ENCODE measurements at places on chromosomes 7 and 10.

DNA sequence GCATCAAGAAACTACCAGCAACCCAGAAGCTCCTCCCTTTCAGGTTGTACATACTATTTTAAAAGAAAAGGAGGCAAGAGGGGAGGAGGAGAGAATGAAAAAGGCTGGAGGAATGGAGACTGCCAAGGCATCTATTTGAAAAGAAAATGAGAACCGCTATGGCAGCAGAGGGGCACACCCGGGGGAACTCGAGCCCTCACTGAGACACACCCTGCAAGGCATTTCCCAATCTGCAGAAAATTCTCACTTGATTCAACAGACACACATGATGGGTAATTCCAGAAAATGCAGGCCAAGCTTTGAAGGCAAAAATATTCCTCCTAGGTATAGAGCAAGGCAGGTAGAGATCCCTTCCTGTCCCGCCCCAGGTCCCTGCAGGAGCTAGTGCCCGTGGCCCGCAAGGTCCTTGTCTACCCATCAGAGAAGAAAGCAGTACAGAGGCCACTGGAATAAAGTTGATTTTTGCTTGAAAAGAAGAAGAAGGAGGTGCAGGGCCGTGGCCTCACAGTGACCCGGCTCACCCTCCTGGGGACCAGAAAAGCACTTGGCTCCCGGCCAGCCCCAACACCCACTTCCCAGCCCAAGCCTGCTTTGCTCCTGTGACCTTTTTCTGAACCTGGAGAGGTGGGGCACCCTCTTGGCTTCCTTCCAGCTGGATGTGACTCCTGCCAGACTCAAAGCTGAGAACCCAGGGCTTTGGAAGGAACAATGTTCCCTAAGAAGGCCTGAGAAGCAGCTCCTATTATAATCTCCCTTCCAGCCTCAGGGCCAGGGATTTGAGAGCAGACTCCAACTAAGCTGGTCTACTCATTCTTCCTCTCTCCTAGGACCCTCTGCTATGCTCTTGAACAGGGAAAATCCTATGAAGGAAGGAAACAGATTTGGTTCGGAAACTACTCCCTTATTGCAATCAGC is 6.2 kb upstream of the PIK3CG start:
- DNase-seq = no peak

DNA sequence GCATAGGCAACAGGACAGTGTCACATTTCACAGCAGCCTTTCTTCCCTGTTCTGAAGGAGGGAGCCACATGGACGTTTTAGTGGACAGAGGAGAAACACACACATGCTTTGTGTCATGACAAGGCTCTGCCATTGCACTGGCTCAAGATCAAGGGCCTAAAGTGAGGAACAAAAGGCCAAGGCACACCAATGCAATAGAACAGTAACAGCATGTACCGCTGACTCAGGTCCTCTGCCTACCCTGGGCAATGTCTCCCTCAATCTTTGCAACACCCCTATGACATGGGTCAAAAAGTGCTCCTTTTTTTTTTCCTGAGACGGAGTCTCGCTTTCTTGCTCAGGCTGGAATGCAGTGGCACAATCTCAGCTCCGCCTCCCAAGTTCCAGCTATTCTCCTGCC is 57.8 kb upstream of the SDK1 start:
- DNase-seq = no peak

GRCh38 chr10:55631071-55631654 is 729.9 kb downstream of the ZWINT start:
- DNase-seq = no peak

DNA sequence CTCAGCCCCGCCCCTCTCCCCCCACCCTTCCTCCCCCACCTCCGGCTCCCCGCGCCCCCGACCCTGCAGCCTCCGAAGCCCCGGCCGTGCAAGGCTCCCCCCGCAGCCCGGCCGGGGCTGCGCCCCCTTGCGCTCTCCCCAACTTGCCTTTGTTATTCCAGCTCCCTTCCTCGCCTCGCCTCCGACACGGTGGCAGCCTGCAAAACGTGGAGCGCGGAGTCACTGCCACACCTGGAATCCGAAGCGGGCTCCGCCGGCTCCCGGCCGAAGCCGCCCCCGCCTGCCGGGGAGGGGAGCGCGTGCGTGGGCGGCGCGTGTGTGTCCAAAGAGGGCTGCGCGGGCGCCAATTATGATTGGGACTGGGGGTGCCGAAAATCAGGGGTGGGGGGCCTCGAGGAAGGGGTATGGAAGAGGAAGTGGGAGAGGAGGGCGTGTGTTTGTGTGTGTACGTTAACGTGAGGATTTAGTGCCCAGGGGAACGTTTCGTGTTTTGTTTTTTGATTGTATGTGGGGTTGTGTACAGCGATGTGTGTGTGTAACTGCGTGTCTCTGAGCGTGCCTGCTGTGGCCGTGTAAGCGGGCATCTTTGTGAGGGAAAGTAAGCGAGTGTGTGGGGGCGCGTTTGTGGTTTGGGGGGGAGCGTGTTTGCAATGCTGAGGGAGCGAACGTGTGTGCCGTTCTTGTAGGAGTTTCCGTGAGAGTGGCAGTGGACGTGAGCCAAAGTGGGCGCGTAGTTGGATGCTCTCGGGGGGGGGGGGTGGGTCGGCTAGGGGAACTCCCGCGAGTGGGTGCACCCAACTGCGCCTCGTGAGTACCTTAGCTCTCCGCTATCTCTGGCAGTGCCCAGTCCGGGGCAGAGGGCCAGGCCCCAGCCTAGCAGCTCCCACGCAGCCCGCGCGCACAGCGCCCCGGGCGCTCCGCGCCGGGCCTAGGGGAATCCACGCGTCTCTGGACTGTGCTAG is 1.2 kb upstream of the ZMIZ1 start:
- DNase-seq = no peak

DNA sequence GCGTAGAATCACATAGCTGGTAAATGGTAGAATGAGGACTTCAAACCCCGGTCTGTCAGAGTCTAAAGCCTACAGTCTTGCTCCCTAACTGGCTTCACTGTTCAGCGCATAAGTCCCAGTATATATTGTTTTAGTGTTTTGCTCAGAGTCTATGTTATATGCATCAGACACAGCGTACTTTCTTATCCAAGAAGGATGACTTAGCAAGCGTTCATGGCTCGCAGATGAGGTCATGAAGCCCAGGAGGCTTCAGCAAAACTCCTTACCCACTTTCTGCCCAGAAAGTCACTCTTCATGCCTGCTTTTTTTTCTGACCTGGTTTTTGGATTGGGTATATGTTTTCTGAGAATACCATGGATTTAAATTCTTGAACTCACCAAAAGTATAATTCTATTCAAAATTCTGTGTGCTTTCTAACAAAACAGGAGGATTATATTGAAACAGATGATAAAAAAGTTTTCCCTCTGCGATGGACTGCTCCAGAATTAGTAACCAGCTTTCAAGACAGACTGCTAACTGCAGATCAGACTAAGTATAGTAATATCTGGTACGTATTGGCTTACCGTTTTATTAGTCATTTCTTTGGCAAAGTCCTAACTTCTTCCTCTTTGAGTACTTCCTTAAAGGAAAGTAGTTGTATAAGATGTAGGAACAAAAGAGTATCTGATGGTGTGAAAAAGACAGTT is 24.6 kb upstream of the BHLHA15 start:
- DNase-seq = no peak

- no peak for DNase-seq
Observed at GRCh38 chr10:103583871-103584215, 90.3 kb downstream of the NEURL1 start.

DNA sequence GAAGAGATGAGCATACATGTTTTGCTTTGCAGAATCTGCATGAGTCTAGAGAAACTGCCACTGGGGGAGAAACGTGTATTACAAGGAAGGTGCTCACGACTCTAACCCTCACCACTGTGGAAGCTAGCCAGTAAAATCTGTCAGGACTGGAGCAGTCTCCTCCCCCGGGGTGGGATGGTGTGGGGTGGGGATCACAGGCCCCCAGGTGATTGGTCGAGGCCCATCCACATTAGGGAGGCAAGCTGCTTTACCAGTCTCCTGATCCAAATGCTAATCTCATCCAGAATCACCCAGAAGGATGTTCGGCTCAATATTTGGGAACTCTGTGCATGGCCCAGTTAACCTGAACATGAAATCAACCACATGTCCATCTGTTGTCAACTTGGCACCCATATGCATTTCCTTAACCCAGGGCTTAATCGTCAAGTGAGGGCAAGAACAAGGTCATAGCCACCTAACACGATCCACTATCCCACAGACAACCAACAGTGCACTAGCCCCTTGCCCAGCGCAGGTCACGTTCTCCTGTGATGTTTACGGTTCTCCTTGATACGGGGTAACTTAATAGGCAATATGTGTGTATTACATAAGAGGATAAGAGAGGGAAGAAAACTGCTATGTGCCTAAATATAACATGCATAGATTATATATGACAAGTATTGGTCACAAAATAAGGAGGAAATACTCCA is 40.8 kb downstream of the DNAJB6 start:
- no peak for DNase-seq

GRCh38 chr10:73855413-73855812 is 18.9 kb downstream of the CAMK2G start:
- no peak for DNase-seq
